ENCODE measurements at places on chromosomes 13 and 19. TPM values are rescaled to one million over a fixed set of nuclear protein-coding genes. Genes with fewer than 3 reads are reported as not detected.

The PROZ gene
- not detected for total RNA-seq

The MRPL57 gene
- total RNA-seq: 56.4 TPM

The CHST8 gene
- total RNA-seq: 0.36 TPM

The SELENOV gene
- total RNA-seq: not detected

The TPTE2 gene
- total RNA-seq: not detected

The C13orf42 gene
- not detected for total RNA-seq

The NKPD1 gene
- 1.1 TPM for total RNA-seq

The PDE4C gene
- 1.8 TPM for total RNA-seq

The LRRC63 gene
- total RNA-seq: 0.26 TPM

The WDR88 gene
- not detected for total RNA-seq

The IGFL1 gene
- 0.77 TPM for total RNA-seq

The FCAR gene
- not detected for total RNA-seq

The TDRD12 gene
- total RNA-seq: 0.23 TPM

The PCDH20 gene
- 0.62 TPM for total RNA-seq

The KASH5 gene
- total RNA-seq: not detected

The CEACAM21 gene
- not detected for total RNA-seq

The CYP4F11 gene
- 0.11 TPM for total RNA-seq

The CBY2 gene
- total RNA-seq: not detected

The COL4A2 gene
- 127 TPM for total RNA-seq

The CCDC169 gene
- 0.69 TPM for total RNA-seq

The NOVA2 gene
- 0.06 TPM for total RNA-seq

The HNRNPUL1 gene
- 158 TPM for total RNA-seq

The ACTL9 gene
- not detected for total RNA-seq

The TEX29 gene
- total RNA-seq: not detected

The URAD gene
- total RNA-seq: not detected

The C19orf85 gene
- not detected for total RNA-seq

The AMER2 gene
- not detected for total RNA-seq

The TGFBR3L gene
- 10.5 TPM for total RNA-seq

The PBX4 gene
- 6.9 TPM for total RNA-seq

The CALR3 gene
- not detected for total RNA-seq

The GAS6 gene
- 20.9 TPM for total RNA-seq

The SPACA6 gene
- 12.2 TPM for total RNA-seq

The NAPSA gene
- 1.2 TPM for total RNA-seq

The CGB1 gene
- total RNA-seq: not detected

The MCF2L gene
- 11.6 TPM for total RNA-seq
